ENCODE measurements at places on chromosomes 12 and 14.

- DNase-seq = no peak
Observed at GRCh38 chr14:60051721-60052221, 40.0 kb upstream of the PCNX4 start.

DNA sequence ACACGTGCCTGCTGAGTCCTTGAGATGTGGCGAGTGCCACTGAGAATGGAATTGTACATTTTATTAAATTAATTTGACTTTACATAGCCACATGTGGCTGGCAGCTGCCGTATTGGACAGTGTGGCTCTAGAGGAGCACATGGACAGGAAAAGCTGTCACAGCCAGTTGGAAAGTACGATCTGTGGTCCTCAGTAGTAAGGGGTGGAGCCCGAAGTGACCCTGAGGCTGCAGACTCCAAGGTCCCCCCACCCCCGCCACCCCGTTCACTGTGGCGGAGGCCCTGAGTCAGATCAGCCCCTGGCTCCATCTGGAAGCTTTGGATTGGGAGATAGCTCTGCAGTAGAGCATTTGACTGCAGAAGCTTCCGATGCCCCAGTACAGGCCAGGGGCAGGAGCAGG, 25.8 kb upstream of the BEGAIN start:
- DNase-seq = no peak

GRCh38 chr14:57847096-57847495, 18.8 kb downstream of the SLC35F4 start:
- no peak for DNase-seq

GRCh38 chr14:69346710-69347109, 51.4 kb downstream of the ERH start:
- DNase-seq = no peak

All from NCI-H2227 treated with DMSO at 0.1 percent for 48 hours (cell line).